ENCODE measurements at places on chromosomes 13 and 19. TPM values are rescaled to one million over a fixed set of nuclear protein-coding genes. Genes with fewer than 3 reads are reported as not detected.

The APOC4 gene
- total RNA-seq, result not detected

The SPATA13 gene
- total RNA-seq, result 3.2 TPM

The NLRP12 gene
- under 0.01 TPM for total RNA-seq

The OR7D2 gene
- total RNA-seq, result not detected

The ZNF763 gene
- total RNA-seq, result 1.3 TPM

The MOB3A gene
- total RNA-seq, result 15.8 TPM

The C13orf46 gene
- total RNA-seq, result not detected

The SPTBN4 gene
- total RNA-seq, result 1.8 TPM

The KCNC3 gene
- 0.13 TPM for total RNA-seq

The GPC6 gene
- total RNA-seq, result 0.90 TPM

Data from bronchial epithelial cell (primary cell).